Posterior cingulate gyrus (tissue), 11 donors: ENCODE measurements at places on chromosomes 4 and X.

GRCh38 chr4:155164718-155165117 is 43.7 kb upstream of the NPY2R start:
- DNase-seq: no peak

DNA sequence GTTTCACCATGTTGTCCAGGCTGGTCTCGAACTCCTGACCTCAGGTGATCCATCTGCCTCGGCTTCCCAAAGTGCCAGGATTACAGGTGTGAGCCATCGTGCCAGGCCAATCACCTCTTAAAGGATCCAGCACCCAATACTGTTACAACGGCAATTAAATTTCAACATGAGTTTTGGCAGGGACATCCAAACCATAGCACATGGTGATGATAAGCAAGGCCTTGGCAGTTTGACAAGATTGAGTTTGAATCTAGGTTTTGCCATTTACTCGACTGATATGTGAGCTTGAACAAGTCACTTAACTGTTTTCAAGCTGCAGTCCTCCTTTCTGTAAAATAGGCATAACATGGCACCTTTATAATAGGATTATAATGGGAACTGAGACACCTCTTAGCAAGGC is 84.1 kb downstream of the GPR82 start:
- DNase-seq: no peak

- DNase-seq: no peak
These were observed 28.4 kb downstream of the PAK3 start for GRCh38 chrX:111124418-111124817.

DNA sequence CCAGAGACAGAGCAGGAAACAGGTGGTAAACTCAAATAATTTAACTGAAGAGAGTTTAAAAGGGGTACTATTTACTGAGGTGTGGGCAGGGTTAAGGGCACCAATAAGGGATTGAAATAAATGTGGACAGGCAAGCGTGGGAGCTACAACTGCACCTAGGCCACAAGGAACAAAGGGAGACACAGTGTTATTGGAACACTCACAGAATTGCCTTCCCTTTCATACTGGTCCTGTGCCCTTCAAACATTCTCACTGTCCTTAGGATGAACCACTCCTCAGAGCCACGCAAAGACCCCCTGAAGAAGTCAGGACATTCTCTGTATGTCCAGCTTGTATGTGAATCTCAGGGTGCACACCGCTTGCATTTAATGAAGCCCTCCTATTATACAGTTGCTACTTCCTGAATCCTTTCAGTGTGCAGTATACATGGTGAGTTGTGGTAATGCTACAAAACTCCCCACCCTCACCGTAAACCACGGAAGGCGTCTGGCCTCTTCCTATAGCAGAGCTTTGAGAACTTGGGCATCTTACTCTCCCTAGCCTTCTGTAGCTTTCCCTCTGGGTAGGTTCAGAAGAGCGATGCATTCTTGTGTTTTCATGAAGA is 9.6 kb upstream of the MRPL1 start:
- DNase-seq: no peak

- DNase-seq: no peak
These were observed 217.0 kb downstream of the SOWAHB start for GRCh38 chr4:76680952-76681351.

GRCh38 chrX:19708683-19709082 is 178.7 kb downstream of the SH3KBP1 start:
- no peak for DNase-seq

- no peak for DNase-seq
These were observed 188.4 kb upstream of the MAOA start for GRCh38 chrX:43467608-43468234.

DNA sequence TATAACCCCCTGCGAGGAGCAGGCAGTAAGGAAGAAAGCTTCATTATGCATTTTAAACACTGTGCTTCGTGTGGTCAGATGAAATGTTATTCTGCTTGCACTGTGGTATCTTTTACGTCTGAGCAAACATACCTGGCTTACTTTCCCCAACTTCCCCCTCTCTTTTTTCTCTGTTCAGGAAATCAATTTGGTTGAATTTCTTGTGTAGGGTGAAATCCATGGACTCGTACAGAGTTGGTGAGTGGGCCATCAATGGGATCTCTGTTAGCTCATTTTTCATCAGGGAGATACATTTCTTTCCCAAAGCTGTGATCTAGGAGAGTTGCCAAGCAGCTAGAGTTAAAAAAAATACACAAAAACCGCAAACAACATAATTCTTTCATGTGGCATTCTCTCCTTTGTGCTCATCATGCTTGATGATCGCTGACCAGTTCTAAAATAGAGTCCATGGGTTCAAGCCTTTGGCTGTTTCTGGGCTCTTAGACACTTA is 98.5 kb downstream of the FRAS1 start:
- no peak for DNase-seq

DNA sequence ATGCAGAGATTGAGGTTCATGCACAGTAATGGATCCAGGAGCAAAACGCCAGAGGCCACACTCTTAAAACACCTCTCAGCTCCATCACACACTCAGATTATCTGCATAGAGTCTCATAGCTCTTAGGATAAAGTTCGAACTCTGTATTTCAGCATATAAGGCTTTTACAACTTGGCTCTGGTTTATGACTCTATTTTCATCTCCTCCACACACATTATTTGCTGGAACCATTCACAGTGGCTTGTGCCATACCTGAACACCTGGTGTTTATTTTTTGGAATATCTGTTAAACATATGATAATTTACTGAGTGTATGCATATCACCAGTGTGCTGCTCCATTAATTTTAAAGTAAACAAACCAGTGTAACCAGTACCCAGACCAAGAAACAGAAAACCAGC is 27.2 kb downstream of the RASL11B start:
- no peak for DNase-seq

DNA sequence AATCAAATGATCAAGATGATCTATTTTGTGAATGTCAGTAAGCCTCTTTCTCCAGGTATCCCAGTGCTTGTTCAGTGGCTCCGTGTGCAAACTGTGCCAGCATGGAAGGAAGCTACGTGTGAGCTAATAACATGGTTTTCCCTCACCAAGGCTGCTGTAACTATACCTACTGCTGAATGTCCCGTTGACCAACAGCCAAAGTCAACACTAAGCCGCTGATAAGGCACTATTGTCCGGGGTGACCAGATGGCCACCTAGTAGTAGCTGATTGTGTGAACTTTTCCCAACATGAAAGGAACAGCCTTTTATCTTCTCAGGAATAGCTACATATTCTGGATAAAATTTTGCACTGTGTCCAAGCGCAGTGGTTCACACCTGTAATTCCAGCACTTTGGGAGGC is 58.0 kb upstream of the ABCG2 start:
- DNase-seq: no peak

GRCh38 chr4:84639145-84639544 is 56.2 kb downstream of the CDS1 start:
- DNase-seq: no peak

DNA sequence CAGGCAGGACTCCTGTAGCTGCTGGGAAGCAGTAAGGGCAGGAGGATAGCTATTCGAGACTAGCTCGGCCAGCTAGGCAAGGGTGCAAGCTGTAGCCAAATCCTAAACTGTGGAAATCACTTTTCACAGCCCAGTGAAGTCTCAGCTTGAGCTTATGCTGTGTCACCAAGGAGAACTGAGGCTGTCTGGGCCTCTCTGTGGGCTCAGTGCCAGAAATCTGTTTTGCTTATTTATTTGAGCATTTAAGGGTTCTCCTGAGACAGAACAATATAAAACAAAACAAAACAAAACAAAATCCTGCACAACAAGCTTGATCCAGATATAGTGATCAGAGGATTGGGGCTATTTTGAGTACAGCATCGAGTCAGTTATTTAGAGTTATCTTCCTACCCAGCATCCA is 97.5 kb downstream of the FANCB start:
- no peak for DNase-seq

GRCh38 chr4:84966382-84967242 is at the start of gene WDFY3:
WDFY3 (minus strand) TSS chr4:84966690; CDS start chr4:84860591, 106,099 bp downstream.
- peak; percentile 75 for DNase-seq

- peak; percentile 12 for DNase-seq
These were observed 213.6 kb downstream of the PALLD start for GRCh38 chr4:168710353-168710946.

GRCh38 chr4:21248331-21248730 is 548.1 kb downstream of the PACRGL start:
- no peak for DNase-seq

DNA sequence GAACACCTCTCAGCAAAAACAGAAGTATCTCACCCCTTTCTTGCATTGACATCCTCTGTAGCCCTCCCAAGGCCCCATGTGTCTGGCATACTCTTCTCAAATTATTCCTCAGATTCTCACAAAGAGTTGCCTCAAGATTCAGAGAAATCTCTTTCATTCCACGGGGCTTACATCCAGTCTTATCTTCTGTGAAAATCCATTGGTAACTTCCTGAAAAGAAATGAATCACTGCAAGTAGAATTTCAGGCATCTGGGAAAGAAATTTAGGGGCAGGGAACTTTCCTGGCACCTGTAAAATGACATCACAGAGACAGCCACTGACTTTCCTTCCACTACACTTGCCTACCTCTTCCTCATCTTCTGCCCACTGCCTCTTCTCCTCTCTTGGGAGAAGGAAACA is 182.5 kb upstream of the ARHGEF9 start:
- no peak for DNase-seq

- no peak for DNase-seq
These were observed 263.9 kb upstream of the CXorf66 start for GRCh38 chrX:140229191-140229590.

DNA sequence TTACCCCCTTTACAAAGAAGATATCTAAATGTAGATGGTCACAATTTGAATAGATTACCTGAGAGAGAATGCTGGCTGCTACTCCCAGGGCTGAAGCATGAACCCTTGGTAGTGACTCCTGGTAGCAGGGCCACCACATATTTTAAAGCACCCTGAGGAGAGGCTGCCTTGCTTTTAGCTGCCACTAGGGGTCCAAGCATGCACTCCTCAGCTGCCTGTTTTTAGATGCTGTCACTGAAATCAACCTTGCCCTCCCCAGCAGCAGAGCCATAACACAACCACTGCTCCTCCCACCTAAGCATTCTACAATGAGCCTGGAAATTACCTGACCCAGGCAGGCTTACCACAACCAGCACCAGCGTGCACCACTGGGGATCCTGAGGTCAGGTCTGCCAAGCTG is 850.9 kb downstream of the FAM133A start:
- no peak for DNase-seq

GRCh38 chr4:36712013-36712412 is 430.6 kb downstream of the DTHD1 start:
- no peak for DNase-seq

GRCh38 chr4:6093671-6094070 is 75.4 kb upstream of the C4orf50 start:
- peak; percentile 72 for DNase-seq

DNA sequence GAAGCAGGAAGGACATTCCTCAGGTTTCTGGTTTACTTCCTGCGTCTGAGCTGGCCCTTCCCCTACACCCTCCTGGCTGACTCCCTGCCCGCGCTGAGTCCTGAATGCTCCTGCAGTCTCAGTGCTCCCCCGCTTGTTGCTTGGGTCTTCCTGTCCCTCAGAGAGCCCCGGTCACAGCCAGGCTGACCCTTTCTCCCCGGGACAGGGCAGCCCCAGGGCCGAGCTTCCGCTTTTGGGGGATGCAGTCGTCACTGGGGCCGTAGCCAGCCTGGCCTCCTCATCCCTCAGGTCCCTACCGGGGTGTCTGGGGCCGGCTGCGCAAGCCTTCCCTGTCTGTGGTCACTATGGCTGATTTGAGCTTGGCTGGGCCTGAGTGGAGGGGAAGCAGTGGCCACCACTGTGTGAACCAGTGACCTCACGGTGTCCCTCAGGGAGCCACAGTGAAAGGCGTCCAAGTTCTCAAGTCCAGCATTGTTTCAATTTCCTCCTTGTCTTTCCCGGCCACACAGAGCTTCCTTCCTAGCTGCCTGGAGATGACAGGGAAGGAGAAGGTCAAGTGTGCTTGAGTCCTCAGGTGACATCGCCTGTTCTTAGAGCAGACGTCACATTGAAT is 34.1 kb upstream of the ASMTL start:
- DNase-seq: no peak

DNA sequence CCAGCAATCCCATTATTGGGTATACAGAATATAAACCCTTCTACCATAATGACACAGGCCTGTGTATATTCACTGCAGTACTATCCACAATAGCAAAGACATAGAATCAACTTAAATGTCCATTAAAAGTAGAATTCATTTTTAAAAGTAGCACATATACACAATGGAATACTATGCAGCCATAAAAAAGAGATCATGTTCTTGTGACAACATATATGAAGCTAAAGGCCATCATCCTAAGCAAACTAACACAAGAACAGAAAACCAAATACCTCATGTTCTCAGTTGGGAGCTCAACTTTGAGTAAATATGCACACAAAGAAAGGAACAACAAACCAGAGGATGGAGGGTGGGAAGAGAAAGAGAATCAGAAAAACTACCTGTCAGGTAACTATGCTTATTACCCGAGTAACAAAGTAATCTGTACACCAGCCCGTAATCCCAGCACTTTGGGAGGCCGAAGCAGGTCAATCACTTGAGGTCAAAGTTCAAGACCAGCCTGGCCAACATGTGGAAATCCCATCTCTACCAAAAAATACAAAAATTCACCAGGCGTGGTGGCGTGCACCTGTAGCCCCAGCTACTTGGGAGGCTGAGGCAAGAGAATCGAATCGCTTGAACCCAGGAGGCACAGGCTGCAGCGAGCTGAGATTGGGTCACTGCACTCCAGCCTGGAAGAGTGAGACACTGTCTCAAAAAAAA is 22.8 kb downstream of the DHX15 start:
- no peak for DNase-seq

GRCh38 chr4:181982856-181983255 is 260.3 kb upstream of the TENM3 start:
- no peak for DNase-seq

DNA sequence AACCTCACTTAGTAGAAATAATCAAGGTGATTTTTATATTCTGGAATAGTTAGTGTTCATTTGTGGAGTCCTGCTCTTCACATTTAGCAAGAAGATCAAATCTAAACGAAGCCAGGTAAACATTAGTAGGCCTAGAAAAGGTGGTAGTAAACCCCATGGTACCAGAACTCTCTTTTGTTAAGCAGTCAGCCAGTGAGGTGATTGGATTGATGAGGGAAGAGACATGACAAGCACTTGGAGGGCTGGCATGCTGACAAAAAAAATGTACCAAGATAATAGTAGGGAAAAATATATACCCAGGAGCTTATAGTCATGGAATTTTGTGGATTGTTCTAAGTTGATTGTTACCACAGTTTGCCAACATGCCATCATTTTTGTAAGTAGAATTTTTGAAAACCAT is 163.8 kb downstream of the BANK1 start:
- no peak for DNase-seq

DNA sequence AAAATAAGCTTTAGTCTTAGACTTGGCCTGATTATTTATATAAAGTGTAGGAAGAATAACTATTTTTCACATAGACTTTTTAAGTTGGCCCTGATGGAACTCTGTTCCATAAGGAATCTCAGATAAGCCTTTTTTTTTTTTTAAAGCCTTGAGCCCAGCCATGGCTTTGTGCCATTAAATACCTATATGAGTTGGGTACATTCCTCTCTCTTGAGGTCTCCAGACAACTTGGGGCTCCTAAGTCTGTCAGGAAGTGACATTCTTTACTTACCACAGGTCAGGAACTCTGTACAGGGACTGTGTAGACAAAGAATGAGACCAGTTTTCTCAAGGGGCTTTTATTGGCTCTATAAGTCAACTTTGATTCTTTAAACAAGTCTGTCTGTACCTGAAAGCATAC is 27.1 kb upstream of the IGFBP7 start:
- DNase-seq: no peak

GRCh38 chr4:151652841-151653547 is 107.8 kb downstream of the GATB start:
- DNase-seq: no peak

GRCh38 chr4:187209921-187210613 is 486.4 kb upstream of the FAT1 start:
- DNase-seq: no peak
